ENCODE measurements at places on chromosomes 13 and 19. TPM values are rescaled to one million over a fixed set of nuclear protein-coding genes. Genes with fewer than 3 reads are reported as not detected.

The CFAP97D2 gene
- not detected for total RNA-seq

The FFAR3 gene
- 1.7 TPM for total RNA-seq

The NOVA2 gene
- total RNA-seq, result not detected

The MARK4 gene
- total RNA-seq, result 61.0 TPM

All from CD4-positive, CD25-positive, alpha-beta regulatory T cell (primary cell).